Kidney (tissue), 22 donors: ENCODE measurements at places on chromosomes 2 and 18. TPM values are rescaled to one million over a fixed set of nuclear protein-coding genes. Genes with fewer than 3 reads are reported as not detected.

DNA sequence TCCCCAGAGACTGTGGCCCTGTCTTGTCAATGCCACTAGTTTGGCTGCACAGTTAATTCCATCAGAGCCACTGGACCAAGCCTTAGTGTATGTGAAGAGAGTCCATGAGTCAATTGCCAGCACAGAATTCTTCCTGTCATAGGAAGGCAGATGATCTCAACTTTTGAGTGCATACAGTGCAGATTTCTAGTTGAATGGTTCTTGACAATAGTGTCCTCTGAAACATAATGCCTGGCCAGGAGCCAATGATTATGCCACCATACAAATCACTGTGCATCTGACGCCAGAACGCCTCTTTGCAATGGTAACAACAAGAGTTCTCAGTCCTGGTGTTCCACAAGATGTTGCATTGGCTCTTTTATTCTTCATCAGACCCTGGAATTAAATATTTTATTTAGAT, 7.1 kb downstream of the NEUROD1 start:
- no peak for DNase-seq
- H3K4me1 ChIP-seq = no peaks in the 10 kb centered on the region
- no peak overlapping the region for H3K4me3 ChIP-seq
- H3K36me3 ChIP-seq = no peaks in the 10 kb centered on the region
- peaks cover 21% of the 10 kb centered on the region for H3K27me3 ChIP-seq
- H3K27ac ChIP-seq = no peak overlapping the region

- no peaks in the 10 kb centered on the region for H3K36me3 ChIP-seq
- DNase-seq = no peak
- no peak overlapping the region for H3K27ac ChIP-seq
- no peak overlapping the region for H3K4me3 ChIP-seq
- no peaks in the 10 kb centered on the region for H3K4me1 ChIP-seq
These were observed 60.1 kb upstream of the PAX3 start for GRCh38 chr2:222358876-222359275.

- no peaks in the 10 kb centered on the region for H3K36me3 ChIP-seq
- H3K4me1 ChIP-seq = no peaks in the 10 kb centered on the region
- H3K27me3 ChIP-seq = no peaks in the 10 kb centered on the region
- no peak overlapping the region for H3K4me3 ChIP-seq
These were observed 977.3 kb upstream of the CDH2 start for GRCh38 chr18:29154196-29154757.

DNA sequence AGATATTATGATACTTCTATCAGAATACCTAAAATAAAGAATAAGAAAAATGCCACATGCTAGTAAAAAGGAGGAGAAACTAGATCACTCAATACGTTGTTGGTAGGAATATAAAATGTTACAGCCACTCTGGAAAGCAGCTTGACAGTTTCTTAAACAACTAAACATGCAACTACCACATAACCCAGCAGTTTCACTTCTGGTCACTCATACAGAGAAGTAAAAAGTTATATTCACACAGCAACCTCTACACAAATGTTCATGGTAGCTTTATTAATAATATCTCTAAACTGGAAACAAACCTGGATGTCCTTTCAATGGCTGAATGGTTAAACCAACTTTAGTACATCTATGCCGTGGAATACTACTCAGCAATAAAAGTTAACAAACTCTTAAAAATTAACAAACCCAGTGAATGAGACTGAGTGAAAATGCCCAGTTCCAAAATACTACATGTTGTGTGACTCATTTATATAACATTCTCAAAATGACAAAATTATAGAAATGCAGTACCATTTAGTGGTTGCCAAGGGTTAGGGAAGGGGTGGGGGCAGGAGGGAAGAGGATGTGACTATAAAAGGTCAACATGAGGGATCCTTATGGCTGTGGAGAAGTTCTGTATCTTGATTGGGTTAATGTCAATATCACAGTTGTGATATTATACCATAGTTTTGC, 124.1 kb downstream of the MMADHC start:
- H3K4me1 ChIP-seq = no peaks in the 10 kb centered on the region
- H3K27me3 ChIP-seq = no peaks in the 10 kb centered on the region

Gene PRKAG3
- not detected for total RNA-seq

- no peak overlapping the region for H3K4me3 ChIP-seq
- no peak overlapping the region for H3K27ac ChIP-seq
- DNase-seq = no peak
- H3K4me1 ChIP-seq = no peaks in the 10 kb centered on the region
- no peaks in the 10 kb centered on the region for H3K27me3 ChIP-seq
- no peaks in the 10 kb centered on the region for H3K36me3 ChIP-seq
These were observed 1174.0 kb upstream of the SLC39A10 start for GRCh38 chr2:194483041-194483440.

- H3K4me3 ChIP-seq = no peak overlapping the region
- no peaks in the 10 kb centered on the region for H3K4me1 ChIP-seq
- H3K36me3 ChIP-seq = no peaks in the 10 kb centered on the region
- DNase-seq = no peak
These were observed 59.6 kb downstream of the EIPR1 start for GRCh38 chr2:3317871-3318590.

- no peak for DNase-seq
- H3K4me3 ChIP-seq = no peak overlapping the region
- H3K4me1 ChIP-seq = no peaks in the 10 kb centered on the region
- no peak overlapping the region for H3K27ac ChIP-seq
- H3K27me3 ChIP-seq = no peaks in the 10 kb centered on the region
These were observed 76.8 kb downstream of the SLC39A10 start for GRCh38 chr2:195733831-195734230.

DNA sequence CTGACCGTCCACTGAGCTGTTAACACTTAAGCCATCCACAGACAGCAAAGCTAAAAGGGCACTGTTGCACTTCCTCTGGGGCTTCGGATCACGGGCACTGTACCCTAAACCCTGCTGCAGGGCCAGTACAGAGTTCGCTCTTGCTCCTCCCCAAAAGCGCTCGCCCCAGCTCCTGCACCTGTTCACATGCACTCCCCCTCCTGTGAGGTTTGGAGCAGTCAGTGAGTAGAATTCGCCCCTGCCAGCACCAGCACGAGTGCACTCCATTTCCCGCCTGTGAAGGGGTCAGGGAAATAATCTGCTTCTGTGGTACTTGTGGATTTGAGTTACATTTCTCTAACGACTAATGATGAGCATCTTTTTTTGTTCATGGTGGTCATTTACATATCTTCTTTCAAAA, 158.8 kb downstream of the PTPRM start:
- H3K4me3 ChIP-seq = no peak overlapping the region
- no peaks in the 10 kb centered on the region for H3K27me3 ChIP-seq
- no peak for DNase-seq
- H3K4me1 ChIP-seq = peaks cover 13% of the 10 kb centered on the region
- H3K36me3 ChIP-seq = no peaks in the 10 kb centered on the region

GRCh38 chr2:9424447-9425164, 1.2 kb downstream of the CPSF3 start:
- H3K4me3 ChIP-seq = peak overlapping the region; percentile 95
- H3K36me3 ChIP-seq = no peaks in the 10 kb centered on the region
- peaks cover 3% of the 10 kb centered on the region for H3K4me1 ChIP-seq
- H3K27ac ChIP-seq = no peak overlapping the region
- no peak for DNase-seq
- H3K27me3 ChIP-seq = no peaks in the 10 kb centered on the region

Gene TLX2
- total RNA-seq = not detected

DNA sequence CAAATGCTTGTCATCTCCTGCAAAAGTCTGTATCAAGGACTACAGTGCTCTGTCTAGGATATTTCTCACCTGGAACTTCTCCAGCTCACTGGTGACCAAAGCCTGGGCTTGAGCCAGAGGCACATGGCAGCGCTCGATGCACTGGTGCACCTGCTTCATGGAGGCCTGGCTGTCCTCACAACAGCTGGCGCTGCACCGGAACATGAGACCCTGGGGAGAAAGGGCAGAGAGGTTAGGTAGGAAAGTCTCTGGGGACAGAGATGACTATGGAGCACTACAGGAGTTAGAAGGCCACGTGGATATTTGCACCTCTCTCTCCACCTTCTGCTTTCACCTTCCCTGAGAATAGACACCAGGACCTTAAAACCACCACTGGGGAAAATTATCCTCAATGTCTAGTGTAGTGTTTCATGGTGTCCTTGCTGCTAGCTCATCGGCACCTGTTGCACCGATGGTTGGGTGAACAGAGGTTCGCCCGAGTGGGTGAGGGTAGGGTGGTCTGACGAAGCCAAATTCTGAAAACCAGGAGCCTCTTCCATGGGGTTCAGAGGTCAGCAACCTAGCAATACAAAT, 1.0 kb downstream of the FAM136A start:
- peak overlapping the region; percentile 86 for H3K4me3 ChIP-seq
- H3K4me1 ChIP-seq = peaks cover 3% of the 10 kb centered on the region
- peaks cover 5% of the 10 kb centered on the region for H3K36me3 ChIP-seq
- no peaks in the 10 kb centered on the region for H3K27me3 ChIP-seq
- DNase-seq = no peak
- peak overlapping the region; percentile 86 for H3K27ac ChIP-seq

Gene ONECUT2
- 0.22 TPM for total RNA-seq

DNA sequence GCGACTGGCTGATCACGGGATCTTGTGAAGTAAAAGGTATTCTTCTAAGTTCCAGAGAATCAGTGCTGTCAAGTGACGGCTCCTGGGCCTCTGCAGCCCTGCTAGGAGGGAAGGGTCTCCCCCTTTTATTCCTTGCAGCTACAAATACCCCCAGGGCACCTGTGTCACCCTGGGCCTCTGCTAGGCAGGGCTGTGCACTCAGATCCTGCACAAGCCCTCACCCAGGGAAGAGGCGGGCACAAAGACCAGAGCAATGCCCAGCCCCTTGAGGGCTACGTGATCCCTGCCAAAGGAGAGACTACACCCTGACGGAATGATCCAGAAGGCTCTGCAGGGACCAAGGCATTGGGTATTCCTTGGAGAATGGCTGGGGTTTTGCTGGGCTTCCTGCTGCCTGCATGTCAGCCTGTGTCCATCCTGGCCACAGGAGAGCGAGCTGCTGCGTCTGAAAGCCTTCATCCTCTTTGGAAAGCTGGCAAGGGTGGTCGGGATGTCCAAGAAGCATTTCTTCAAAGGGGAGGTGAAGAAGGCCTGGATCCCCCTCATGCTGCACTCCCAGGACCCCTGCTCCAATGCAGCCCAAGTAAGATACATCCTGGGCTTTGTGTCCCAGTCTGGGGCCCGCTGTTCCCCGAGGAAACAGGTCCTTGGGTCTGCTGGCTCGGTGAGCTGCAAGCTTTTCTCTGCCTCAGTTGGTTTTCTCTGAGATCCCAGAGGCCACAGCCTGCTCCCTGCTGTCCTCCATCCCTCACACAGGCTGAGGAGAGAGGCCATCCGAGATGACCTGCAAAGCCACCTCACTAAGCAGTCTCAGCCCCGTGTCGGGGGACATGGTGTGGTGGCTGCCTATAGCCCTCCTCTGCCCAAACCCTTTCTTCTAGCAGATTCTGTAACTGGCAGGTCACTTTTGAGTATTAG, 24.9 kb downstream of the HJURP start:
- H3K27ac ChIP-seq = no peak overlapping the region
- no peak overlapping the region for H3K4me3 ChIP-seq
- no peaks in the 10 kb centered on the region for H3K27me3 ChIP-seq
- peak; percentile 7 for DNase-seq
- no peaks in the 10 kb centered on the region for H3K4me1 ChIP-seq

- H3K4me3 ChIP-seq = no peak overlapping the region
- no peak overlapping the region for H3K27ac ChIP-seq
These were observed 26.7 kb downstream of the LYPD6 start for GRCh38 chr2:149357058-149357457.

DNA sequence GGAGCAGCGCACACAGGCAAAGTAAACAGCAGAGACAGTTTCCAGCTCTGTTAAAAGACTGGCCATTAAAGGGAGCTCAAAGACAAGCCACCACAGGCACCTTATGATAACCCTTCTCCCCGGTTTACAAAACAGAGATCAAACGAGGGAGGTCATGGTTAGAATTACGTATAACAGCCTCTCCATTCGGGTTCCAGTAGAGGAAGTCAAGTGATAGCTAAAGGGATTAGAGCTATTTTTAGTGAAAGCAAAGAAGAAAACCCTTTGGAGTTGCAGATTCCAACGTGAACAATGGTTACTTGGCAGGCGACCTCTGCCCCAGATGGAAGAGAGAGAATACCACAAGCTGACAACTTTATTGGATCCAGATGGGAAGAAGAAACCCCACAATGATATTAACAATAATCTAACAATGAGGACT, 31.2 kb upstream of the EDAR start:
- peak; percentile 23 for DNase-seq
- H3K4me1 ChIP-seq = no peaks in the 10 kb centered on the region
- H3K27ac ChIP-seq = no peak overlapping the region
- no peaks in the 10 kb centered on the region for H3K36me3 ChIP-seq
- no peak overlapping the region for H3K4me3 ChIP-seq
- no peaks in the 10 kb centered on the region for H3K27me3 ChIP-seq

- no peaks in the 10 kb centered on the region for H3K36me3 ChIP-seq
- no peak overlapping the region for H3K4me3 ChIP-seq
- no peak overlapping the region for H3K27ac ChIP-seq
- peaks cover 2% of the 10 kb centered on the region for H3K4me1 ChIP-seq
- no peak for DNase-seq
- H3K27me3 ChIP-seq = no peaks in the 10 kb centered on the region
These were observed 29.6 kb downstream of the DOK1 start for GRCh38 chr2:74584088-74584645.

Gene ST6GAL2
- 1.2 TPM for total RNA-seq

DNA sequence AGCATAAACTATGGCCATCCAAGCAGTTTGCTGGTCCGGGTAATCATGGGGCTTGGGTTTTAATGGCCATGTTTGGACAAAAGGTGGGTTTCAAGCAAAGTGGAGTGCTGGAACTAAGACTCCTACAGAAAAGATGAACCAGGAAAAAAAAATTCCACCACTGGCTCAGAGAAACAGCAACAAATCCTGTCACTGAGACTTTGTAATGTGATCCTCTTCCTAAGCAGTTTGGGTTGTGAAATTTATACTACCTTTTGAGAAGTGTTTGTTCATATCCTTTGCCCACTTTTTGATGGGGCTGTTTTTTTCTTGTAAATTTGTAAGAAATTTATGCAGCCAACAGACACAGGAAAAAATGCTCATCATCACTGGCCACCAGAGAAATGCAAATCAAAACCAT, 40.2 kb downstream of the MRPL33 start:
- H3K27ac ChIP-seq = no peak overlapping the region
- no peak for DNase-seq
- H3K36me3 ChIP-seq = no peaks in the 10 kb centered on the region
- H3K27me3 ChIP-seq = no peaks in the 10 kb centered on the region

- no peaks in the 10 kb centered on the region for H3K4me1 ChIP-seq
- no peaks in the 10 kb centered on the region for H3K36me3 ChIP-seq
These were observed 670 bp downstream of the KCNIP3 start for GRCh38 chr2:95297639-95298395.

- H3K27me3 ChIP-seq = peaks cover 2% of the 10 kb centered on the region
- no peak for DNase-seq
These were observed 11.0 kb upstream of the OSR1 start for GRCh38 chr2:19369341-19369955.

Gene SP140
- total RNA-seq = 7.3 TPM

Gene CHRNG
- not detected for total RNA-seq

Gene TUBB8B
- not detected for total RNA-seq

Gene TANC1
- 39.0 TPM for total RNA-seq

DNA sequence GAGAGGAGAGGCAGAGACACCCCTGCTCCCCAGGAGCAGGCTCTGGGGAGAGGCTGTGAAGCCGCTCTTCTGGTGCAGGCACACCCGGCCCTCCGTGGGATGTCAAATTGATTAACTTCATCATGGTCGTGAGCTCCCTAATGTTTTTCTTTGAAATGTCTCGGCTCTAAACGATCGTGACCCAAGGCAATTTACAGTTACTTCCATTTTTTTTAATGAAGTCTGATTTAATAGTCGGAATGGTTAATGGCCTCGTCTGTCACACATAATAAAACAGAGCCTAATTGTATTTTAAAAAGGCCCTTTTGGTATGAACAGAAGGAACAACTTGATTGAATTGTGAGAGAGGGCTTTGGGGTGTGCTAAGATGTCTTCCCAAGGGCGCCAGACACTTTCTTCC, 130.2 kb downstream of the SMAD2 start:
- no peaks in the 10 kb centered on the region for H3K36me3 ChIP-seq
- no peak overlapping the region for H3K4me3 ChIP-seq
- H3K4me1 ChIP-seq = no peaks in the 10 kb centered on the region
